ENCODE measurements at places on chromosomes 7 and 10. TPM values are rescaled to one million over a fixed set of nuclear protein-coding genes. Genes with fewer than 3 reads are reported as not detected.

Gene VOPP1
- 28.0 TPM for total RNA-seq

Gene NPC1L1
- total RNA-seq, result 0.11 TPM

Gene UCN3
- not detected for total RNA-seq

Gene BEND7
- 14.4 TPM for total RNA-seq

Gene ZNF777
- 17.8 TPM for total RNA-seq

Gene TMEM140
- 8.3 TPM for total RNA-seq

DNA sequence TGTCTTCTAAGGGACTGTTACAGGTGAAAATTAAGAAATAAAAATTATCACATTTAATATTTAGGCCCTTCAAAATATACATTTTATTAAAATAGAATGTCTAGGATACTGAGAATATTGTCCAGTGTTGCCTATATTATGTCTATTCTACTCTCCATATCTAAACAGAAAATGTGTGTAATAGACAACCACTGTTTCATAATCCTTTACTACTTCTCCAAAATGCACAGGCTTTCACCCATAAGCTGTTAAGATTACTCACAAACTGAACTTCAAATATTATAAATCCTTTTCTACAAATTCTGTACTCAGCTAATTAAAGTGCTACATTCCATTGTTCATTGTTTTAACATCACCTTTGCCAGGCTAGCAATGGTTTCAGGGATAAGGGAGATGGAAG, 56.7 kb upstream of the TFEC start:
- DNase-seq, result no peak

DNA sequence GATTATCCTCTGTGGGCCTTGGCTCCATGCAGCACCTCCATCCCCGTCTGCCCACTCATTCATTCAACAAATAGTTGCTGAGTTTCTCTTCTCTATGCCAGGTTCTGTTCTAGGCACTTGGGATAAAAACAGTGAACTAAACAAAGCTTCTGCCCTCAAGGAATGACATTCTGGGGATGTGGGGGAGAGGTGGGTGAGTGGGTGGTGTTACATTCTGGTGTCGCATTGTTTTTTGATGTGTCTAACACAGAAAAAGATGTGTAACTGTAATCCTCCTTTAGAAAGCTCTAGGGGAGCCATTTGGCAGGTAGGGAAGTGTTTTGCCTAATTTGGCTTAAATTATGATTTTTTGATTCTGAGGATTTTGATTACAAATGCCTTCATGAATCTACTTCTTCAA, 21.4 kb downstream of the AUTS2 start:
- no peak for DNase-seq

- DNase-seq, result no peak
These were observed 716.6 kb upstream of the GALNT17 start for GRCh38 chr7:70415179-70415972.

DNA sequence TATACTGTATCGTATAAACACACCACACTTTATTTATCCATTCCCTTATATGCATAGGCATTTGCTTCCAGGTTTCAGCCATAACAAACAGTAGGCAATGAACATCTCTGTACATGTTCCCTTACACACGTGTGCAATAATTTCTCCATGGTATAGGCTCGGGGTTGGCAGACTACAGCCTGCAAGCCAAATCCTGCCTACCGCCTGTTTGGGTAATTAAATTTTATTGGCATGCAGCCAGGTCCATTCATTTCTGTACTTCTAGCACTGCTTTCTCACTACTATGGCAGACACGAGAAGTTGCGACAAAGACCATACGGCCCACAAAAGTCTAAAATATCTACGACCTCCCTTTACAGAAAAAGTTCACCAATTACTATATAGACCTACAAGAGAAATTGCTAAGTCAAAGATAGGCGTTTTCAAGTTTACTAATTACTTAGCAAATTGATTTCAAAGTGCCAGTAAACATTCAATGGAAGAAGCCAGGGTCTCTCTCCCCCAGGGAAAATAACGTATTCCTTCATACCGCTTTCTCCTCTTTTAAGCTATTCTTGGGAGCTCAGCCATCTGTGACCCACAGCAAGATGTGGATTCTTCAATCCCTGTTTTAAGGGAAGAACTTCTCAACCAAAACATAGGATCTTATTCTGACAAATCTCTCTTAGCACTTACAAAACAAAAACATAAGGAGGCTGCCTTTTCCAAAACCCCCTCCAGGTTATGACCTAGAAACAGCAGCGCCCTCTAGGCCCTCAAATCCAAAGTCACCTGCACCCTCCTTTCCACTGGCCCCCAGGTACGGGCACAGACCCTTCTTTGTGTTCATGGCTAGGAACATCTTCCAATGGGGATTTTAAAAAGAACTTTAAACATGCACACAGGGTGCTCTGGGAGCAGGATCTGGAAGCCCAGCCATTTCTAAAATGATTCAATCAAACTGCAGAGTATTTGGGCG, 100.5 kb downstream of the FGFR2 start:
- DNase-seq, result no peak

DNA sequence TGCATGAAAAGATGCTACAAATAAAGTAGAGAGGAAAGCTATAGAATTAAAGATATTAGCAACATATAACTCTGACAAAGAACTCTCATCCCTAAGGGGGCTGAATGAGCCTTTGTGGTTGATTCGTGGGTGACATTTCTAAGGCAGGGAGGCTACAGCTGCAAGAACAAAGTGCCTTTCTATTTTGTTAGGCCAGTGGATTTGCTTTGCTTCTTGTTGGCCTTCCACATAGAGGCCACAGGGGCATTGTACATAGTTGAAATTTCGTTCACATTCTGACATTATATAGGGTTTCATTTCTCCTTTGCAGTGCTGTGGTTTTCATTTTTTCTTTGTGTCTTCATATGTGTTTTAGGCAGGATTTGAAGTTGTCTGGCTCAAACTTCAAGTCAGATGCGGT, 819.2 kb upstream of the C7orf33 start:
- no peak for DNase-seq

GRCh38 chr10:68897336-68897741, 3.8 kb upstream of the DDX50 start:
- no peak for DNase-seq

GRCh38 chr7:79291498-79291865, 162.0 kb downstream of the MAGI2 start:
- DNase-seq, result no peak

DNA sequence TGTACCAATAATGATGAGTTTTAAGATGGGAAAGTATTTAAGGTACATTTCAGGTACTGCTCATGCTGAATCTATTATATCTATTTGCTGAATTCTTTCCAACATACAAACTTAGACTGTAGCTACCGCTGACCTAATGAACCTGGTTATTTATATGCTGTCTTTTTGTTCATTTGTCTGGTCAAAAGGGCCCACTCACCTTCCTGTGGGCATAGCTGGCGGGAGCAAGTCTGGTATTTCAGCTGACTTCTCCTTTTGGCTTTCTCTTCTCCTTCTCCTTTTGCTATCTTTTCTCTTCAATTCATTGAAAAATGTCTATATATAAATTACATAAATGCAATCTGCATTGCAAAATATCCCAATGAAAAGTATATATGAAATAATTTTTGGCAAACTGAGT, 9.5 kb downstream of the PLXDC2 start:
- DNase-seq, result no peak

GRCh38 chr10:76021398-76021797, 590.0 kb downstream of the LRMDA start:
- no peak for DNase-seq

- DNase-seq, result no peak
These were observed 78.3 kb downstream of the RAMP3 start for GRCh38 chr7:45235905-45236304.

GRCh38 chr7:40232242-40232893, 97.6 kb downstream of the SUGCT start:
- no peak for DNase-seq

GRCh38 chr7:138746073-138746472, 44.9 kb upstream of the SVOPL start:
- DNase-seq, result no peak

GRCh38 chr7:116037401-116037800, 6.8 kb upstream of the TFEC start:
- no peak for DNase-seq

- no peak for DNase-seq
These were observed 90.0 kb upstream of the PLXNA4 start for GRCh38 chr7:132666071-132666773.

GRCh38 chr10:47445720-47446119, 38.2 kb downstream of the ANXA8 start:
- no peak for DNase-seq

DNA sequence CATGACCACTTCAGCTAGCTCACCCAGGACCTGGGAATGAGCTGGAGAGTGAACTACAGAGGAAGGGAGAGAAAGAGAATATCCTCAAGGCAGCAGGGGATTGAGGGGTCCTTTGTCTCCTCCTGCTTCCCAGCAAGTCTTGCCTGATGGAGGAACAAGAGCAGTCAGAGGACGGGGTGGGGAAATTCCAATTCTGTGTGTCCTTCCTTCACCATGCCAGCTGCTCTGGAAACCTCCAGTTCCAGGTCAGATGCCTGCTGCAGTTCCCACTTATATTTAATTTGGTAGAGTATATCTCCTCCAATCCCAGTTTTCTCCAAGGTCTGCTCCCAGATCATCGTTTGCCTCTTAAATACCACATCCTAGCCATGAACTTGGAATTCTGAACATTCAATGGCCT, 21.4 kb upstream of the LEP start:
- DNase-seq, result no peak
